Left ventricle myocardium superior (tissue), 1 donor: ENCODE measurements at places on chromosomes 11 and 22. TPM values are rescaled to one million over a fixed set of nuclear protein-coding genes. Genes with fewer than 3 reads are reported as not detected.

SLC22A9 gene
- total RNA-seq = not detected

DHCR7 gene
- 41.3 TPM for total RNA-seq

MS4A4A gene
- total RNA-seq = 13.4 TPM

TPBGL gene
- not detected for total RNA-seq

TAF6L gene
- total RNA-seq = 8.8 TPM

TMPRSS4 gene
- total RNA-seq = not detected

- DNase-seq = no peak
Observed at GRCh38 chr11:131572423-131572822, 202.0 kb downstream of the NTM start.

DNA sequence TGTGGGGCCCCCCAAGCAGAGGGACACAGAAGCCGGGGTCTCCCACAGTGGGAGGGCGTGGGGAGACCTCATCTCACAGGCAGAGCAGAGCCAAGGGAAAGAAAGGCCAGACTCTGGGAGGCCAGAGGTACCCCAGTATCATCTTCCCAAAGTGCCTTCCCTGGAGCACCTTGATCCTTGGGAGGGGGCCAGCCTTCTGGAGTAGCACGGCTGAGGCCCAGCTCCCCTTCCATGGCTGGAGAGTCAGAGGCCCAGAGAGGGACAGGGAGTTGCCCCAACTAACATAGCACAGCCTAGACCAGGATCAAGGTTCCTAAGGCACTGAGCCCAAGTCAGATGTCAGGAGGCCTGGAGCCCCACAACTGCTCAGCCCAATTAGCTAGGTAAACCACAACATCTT, 50.6 kb downstream of the ELFN2 start:
- DNase-seq = no peak

- DNase-seq = no peak
Observed at GRCh38 chr22:29854432-29854831, 16.4 kb upstream of the ASCC2 start.

DNA sequence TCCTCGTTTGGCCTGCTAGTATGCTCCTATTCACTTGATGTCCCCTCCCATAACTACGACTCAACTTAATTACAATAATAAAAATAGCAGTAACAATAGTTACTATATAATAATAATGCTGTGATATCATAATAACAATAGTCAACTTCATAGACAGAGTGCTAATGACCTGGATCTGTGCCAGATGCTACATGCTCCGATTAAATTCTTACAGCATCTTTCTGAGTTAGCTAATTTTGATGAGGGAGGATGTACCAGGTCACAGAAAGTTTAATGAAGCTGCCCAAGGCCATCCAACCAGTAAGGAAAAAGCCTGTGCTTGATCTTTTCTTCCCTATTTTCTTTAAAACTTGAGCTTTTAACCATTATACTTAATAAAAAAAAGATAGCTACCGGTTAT, 413.4 kb upstream of the LRRC4C start:
- DNase-seq = no peak

- no peak for DNase-seq
Observed at GRCh38 chr22:36227396-36227795, 11.9 kb downstream of the APOL2 start.

DNA sequence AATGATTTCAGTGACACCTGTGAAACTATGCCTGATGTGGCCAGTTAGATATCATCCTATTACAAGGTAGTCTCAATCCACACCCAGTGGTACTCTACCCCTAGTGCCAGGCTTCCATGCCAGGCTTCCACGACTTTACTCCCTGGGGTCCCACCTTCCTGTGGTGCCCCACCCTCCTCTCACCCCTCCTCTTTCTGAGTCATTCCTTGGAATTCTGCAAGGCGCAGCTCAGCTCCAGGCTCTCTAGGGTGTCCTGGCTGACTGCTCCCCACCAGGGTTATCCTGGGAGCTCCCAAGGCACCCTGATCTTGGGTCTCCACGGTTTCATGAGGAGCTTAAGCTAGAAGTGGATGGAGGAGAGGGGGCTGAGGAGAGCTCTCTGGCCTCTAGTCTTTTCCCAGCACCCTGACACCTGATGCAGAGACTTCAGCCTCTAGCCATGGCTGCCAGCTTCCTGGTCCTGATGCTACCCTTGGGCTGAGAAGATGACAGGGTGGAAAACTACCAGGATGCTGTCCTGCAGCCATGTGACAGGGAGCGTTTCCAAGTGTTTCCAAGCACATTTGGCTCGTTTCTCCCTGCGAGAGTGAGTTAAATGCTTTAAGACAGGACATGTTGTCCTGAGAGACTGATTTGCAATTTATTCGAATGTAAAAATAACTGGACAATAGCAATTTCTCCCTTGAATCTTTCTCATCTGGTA, 1461.2 kb downstream of the TBC1D22A start:
- DNase-seq = no peak

DNA sequence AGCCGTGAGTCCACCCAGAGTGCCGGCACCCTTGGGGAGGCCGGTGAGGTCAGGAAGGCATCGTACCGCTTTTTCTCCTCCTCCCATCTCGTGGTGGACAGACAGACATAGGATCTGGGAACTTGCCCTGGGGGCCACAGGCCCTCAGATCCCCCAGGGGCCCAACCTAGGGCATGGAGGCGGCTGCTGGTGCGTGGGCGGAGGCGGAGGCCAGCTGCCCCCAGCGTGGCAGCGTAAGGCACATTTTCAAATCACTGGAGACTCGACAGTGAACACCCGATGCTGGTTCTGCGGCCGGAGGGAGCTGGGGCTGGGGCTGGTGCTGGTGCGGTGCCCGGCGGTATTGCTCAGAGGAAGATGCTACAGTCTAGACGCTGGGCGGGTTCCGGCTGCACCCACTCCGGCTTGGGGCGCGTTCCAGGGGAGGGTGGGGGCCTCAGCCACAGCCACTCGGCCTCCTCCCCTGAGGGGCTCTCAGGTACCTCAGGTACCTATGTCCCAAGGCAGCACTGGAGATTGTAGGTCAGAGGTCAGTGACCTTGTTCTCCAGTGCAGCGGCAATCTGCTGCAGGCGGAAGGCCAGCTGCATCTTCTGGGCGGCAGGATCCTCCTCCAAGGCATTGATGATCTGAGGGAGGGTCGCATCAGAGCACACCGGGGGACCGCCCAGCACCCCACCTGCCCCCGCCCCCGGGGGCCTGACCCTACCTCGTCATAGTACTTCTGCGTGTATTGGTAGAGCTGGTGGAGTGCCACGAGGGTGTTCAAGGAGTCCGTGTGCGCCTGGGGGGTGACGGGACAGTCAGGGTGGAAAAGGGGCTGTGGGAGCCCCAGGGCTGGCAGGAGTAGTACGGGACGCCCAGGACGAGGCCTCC, 5.2 kb upstream of the MAPK11 start:
- no peak for DNase-seq

- peak; percentile 55 for DNase-seq
Observed at GRCh38 chr11:12287374-12288211, 89.8 kb upstream of the PARVA start.

GRCh38 chr22:20904008-20904979, 12.9 kb upstream of the CRKL start:
- no peak for DNase-seq

- no peak for DNase-seq
Observed at GRCh38 chr11:110314366-110315095, 18.1 kb upstream of the RDX start.

- DNase-seq = no peak
Observed at GRCh38 chr11:61310749-61311148, 15.6 kb upstream of the VWCE start.

- DNase-seq = peak; percentile 59
Observed at GRCh38 chr11:3126207-3126865, 38.8 kb downstream of the OSBPL5 start.
